Stimulated activated CD4-positive, alpha-beta T cell treated with anti-CD3 and anti-CD28 coated beads, Interleukin-15, amount 100 ng/mL, for 1 hour (primary cell): ENCODE measurements at places on chromosomes 2 and 18.

GRCh38 chr2:105697781-105698449 is 46.8 kb upstream of the NCK2 start:
- DNase-seq: no peak

DNA sequence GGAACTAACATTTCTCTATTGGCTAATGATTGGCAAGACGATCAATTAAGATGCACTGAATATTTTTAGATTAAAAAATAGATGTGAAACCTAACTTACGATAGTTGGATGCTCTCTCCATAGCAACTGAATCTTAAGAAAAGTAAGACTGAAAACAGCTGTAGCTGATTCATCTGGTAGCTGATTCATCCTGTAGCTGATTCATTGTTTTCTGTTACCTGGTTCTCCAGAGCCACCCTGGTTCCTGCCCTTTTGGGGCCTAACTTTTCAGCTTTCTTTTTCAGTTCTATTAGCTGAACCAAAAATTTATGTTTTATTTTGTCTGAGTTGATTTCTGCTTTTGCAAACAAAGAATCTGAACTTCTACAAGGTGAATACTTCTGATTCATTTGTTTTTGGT is 22.7 kb upstream of the SPR start:
- DNase-seq: no peak

GRCh38 chr2:43376523-43377198 is 150.3 kb upstream of the ZFP36L2 start:
- no peak for DNase-seq

- no peak for DNase-seq
These were observed 557.7 kb upstream of the CHAC2 start for GRCh38 chr2:53209679-53210458.

DNA sequence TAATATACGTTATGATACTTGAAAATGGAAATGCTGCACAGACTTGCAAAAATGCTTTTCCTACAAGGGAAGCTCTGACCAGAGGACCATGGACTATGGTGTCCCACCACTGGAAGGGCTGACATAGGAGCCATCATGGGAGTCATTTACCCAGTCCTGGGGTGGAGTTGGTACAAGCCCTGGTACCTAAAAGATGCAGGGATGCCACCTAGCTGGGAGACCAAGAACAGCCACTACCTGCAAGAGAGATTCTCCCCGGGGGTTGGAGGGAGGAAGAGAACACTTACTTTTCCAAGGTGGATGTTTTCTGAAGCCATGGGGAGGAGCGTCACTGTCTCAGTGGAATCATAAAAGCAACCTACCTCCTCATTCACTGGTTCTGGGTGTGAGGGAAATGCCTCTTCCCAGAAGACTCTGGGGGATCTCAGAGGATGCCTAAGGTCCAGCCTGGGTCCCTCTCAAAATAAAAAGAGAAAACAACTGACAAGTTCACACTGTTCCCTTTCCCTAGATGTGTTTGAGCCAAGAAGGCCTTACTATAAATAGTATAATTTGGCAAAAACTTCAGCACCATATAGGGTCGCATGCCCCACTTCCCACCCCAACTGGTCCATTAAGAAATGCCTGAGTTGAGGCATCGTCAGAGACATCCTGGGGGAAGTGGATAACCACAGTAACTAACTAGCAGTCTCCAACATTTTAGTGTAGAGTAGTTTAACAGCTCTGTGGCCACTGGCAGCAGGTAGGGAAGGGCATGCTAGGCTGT is 39.9 kb downstream of the REEP1 start:
- DNase-seq: no peak

DNA sequence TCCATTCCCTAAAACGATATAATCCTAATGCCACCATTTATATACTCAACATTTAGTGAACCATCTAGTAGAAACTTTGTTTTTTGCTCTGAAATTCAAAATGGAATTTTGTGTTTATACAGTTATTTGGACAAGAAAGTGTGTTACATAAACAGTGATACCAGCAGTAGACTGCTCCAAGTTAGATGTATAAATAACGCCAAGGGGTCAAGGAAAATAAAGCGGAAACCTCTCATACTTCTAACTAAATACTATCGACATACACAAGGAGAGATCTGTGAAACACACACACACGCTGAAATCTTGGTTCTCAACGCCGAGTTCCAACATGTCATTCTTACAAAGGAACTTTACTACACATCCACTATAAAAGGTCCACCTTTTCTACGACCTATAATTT is 1.2 kb downstream of the TXNL1 start:
- no peak for DNase-seq

DNA sequence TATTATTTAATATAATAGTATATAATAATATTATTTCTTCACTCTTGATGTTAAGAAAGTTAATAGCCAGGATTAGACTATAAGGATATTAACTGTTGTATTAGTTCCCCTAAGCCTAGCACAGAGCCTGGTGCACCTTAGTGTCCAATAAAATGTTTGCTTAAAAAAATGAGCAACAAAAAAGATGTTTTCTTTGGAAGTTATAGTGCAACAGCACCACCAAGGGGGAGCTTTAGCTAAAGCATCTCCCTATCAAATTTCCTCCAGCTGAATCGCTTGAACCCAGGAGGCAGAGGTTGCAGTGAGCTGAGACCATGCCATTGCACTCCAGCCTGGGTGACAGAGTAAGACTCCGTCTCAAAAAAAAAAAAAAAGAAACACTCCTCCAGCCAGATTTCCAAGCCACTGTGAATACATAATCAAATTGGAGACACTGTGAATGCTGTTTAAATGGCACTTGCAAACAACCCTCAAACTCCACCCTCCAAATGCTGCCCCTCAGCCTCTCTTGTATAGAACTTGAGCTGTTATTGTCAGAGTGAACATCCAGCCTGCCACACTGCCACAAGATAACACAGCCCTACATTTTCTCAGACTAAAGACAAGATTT is 221.9 kb downstream of the DYM start:
- DNase-seq: no peak

GRCh38 chr2:205741256-205741978 is 59.1 kb downstream of the NRP2 start:
- DNase-seq: no peak

DNA sequence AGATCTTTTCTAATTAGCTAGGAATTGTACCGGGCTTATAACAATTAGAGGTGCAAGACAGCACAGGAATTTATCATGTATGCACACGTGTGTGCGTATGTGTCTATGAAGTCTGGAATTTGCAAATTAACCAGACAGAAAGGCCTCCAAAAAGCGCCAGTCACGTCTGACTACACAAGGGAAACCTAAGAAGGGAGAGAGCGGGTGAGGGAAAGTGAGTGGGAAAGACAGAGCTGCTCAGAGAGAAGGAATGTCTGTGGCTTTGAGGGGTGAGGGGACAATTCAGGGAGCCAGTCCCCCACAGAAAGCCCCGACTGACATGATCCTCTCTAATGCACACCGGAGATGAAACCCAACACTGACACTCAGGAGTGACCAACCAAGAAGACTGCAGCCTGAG is 197.7 kb upstream of the SH3BP4 start:
- DNase-seq: no peak

GRCh38 chr2:105449076-105449475 is 50.2 kb upstream of the FHL2 start:
- DNase-seq: no peak

GRCh38 chr2:40439473-40439872 is 12.4 kb downstream of the SLC8A1 start:
- no peak for DNase-seq

DNA sequence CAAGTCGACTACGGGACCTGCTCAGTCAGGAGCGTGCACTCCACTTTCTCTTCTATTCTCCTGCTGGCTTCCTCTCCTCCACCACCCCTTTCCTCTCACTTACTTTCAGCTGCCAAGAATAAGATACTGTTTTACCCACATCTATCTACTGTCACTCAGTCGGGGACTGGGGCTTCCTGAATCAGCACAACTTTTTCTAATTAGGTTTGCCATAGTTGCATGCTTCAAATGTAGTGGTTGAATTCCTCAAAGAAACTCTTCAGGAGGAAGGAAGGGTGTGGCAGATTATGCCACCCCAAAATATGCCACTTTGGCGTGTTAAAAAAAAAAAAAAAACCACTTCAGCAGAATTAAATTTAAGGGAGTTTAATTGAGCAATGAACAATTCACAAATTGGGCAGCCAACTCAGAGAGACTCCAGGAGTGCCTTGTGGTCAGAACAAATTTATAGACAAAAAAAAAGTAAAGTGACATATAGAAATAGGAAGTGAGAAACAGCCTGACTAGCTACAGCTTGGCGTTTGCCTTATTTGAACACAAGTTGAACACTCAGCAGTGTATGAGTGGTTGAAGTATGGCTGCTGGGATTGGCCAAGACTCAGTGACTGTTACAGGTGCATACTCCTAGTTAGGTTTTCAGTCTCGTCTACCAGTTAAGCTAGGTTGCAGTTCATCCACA is 32.5 kb upstream of the RMDN2 start:
- no peak for DNase-seq

DNA sequence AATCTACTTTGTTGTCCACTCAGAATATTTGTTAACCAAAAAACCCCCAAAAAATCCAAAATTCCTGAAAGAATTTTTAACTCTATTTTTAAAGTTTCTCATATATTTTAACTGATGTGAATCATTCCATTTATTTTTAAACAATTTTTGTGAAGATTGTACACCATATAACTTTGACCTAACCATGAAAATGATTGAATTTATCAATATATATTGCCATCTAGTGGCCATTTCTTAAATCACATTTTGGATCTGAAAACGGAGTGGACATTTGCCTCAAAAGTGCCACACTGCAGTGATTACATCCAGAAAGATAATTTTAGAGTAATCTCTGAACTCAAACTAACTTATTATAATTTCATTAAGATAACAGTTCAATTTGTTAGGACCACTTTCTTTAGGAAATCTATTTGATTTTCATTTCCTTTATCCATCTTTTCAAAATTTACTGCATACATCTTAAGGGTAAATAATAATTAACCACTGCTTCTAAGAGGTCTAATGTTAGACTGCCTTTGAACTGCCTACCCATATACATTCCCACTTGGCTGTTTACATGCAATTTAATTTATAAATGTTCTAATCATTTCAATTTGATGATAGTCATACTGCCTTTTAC is 71.1 kb downstream of the DSC3 start:
- DNase-seq: no peak

DNA sequence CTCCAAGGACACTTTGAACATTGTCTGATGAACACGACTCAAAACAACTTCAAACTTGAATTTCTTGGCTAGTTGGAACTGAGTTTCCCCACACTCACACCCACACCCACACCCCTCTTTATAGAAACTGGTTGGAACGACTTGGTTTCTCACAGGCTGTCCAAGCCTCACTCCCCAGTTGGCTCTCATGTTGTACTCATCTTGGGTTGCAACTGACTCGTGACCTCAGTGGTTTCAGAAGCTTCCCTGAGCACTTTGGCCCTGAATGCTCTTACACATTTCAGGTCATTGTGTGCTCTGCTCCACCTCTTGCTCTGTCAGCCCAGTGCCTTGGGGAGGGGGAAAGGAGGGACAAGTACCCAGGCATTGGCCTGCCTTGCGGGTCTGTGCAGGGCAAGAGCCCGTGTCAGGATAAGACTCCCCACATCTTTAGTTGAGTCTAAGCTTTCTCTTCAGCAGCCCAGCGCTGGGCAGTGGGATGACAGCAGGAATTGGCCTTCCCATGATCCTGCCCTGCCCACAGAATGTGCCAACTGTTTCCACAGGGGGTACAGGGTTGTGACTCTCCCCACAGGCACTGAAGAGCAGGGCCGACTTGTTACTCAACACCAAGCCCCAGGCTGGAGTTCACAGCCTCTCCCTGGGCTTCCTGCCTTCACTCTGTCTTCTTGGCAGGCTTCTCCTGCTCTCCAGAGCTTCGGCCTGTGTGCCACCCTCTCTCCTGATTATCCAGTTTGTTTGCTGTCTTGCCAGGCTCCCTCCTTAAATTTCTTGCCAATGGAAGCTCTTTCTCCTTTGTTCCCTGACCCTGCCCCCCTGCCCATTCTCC is 104.6 kb downstream of the RTN4 start:
- DNase-seq: no peak

- no peak for DNase-seq
These were observed 138.2 kb upstream of the OSR1 start for GRCh38 chr2:19496646-19497045.

DNA sequence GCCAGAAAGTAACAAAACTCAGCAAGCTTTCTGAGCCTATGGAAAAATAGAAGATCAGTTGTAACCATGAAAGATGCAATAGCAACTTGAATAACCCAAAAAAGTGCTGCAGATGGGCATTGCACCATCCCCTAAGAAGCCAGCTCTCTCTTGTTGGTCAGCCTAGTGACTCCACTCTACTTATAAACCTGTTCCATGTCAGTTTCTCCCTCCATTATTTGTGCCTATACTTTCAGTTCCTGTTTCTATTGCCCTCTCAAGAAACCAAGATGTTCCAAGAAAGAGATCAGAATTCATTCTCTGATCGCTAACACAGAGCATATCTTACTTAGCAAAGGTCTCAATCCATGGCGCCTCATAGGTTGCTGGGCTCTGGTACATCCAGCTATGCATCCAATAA is 170.3 kb upstream of the MAP2 start:
- no peak for DNase-seq
